ENCODE measurements at places on chromosomes 7 and 10.
A peak's percentile ranks its signal among the peaks of the same experiment; 100 is the strongest.

DNA sequence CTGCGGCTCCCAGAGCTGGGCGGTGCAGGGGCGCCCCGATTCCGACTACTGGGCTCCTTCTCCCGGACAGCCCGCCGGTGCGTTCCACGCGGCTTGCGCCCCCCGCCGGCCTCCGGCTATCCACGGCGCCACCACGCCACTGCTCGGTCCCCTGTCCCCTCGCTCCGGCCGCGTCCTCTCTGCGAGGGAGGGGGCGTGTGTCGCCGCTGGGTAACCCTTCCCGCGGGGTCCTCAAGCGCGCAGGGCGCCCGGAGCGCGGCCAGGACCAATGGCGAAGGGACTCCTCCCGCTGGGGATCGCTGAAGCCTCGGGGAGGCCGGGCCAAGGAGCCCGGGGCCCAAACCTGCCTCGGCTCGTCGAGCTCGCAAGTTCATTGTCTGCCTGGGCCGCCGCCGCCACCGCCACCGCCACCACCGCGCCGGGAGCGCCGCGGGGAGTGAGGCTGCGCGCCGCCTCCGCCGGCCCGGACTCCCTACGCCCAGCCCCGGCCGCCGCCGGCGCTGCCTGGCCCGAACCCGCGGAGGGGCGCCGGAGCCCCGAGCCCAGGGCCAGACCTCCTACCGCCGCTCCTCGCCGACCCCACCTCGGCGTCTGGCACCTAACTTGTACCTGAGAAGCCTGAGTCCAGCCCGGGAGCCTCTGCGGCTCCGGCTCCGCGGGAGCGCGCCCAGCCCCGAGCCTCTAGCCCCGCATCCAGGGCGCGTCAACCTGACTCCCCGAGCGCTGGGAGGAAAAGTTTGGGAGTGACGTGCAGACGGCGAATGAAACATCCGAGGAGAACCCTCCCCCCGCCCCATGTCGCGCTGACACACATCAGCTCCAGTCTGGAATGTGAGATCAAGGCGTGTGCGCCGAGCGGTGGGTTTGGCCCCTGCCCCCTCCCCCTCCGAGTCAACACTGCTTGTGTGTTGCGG is at the start of gene CHST15:
CHST15 (minus strand) TSS at position 739 of the 914 bp plus-strand sequence. CDS start 47,386 bp downstream, outside the sequence.
- H3K36me3 ChIP-seq, result no peaks in the 10 kb centered on the region
- peak; percentile 12 for DNase-seq
- H3K4me1 ChIP-seq, result peaks cover 2% of the 10 kb centered on the region
- no peak within 1 kb of the TSS for H3K27ac ChIP-seq

- no peak for DNase-seq
- H3K27ac ChIP-seq, result no peak overlapping the region
- H3K27me3 ChIP-seq, result peaks cover 2% of the 10 kb centered on the region
- H3K4me3 ChIP-seq, result no peak overlapping the region
- no peaks in the 10 kb centered on the region for H3K4me1 ChIP-seq
- H3K36me3 ChIP-seq, result no peaks in the 10 kb centered on the region
These were observed 21.3 kb downstream of the PTPRE start for GRCh38 chr10:127928021-127928806.

DNA sequence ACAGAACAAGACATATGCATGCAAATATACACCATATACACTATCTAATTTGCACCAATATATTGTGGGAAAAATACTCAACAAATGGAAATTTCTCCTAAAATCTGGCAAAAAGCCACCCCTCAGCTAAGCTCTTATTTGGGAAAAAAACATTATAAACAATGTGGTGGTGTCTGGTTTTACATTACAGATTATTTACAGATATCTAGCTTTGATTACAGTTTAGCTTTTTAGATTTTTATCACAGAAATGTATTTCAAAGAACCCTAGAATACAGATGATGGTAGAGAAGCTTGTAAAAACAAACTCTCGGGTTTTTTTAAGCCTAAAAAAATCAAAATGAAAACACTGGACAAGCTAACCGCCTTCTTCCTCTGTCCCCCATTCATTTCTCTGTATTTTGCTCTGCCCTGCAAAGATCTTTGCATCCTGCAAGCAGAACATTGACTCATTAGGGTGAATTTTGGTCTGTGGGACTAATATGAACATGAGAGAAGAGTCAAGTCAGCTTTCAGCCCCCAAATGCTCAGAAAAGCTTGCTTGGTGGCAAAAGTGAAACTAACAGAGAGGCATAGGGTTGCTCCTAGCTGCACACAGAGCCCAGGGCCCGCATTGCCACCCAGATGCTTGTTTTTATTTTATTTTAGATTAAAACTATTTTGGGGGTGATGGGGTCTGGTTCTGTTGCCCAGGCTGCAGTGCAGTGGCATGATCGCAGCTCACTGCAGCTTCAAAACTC is 88.8 kb upstream of the LYZL1 start:
- peaks cover 14% of the 10 kb centered on the region for H3K27me3 ChIP-seq
- no peak for DNase-seq
- no peak overlapping the region for H3K4me3 ChIP-seq
- H3K4me1 ChIP-seq, result no peaks in the 10 kb centered on the region
- H3K36me3 ChIP-seq, result no peaks in the 10 kb centered on the region

- H3K4me3 ChIP-seq, result no peak overlapping the region
- H3K27me3 ChIP-seq, result no peaks in the 10 kb centered on the region
- no peak overlapping the region for H3K27ac ChIP-seq
- DNase-seq, result no peak
- no peaks in the 10 kb centered on the region for H3K4me1 ChIP-seq
- H3K36me3 ChIP-seq, result no peaks in the 10 kb centered on the region
These were observed 481.6 kb downstream of the RPS24 start for GRCh38 chr10:78515038-78515872.

- H3K4me1 ChIP-seq, result no peaks in the 10 kb centered on the region
- H3K36me3 ChIP-seq, result no peaks in the 10 kb centered on the region
- H3K27me3 ChIP-seq, result peaks cover 7% of the 10 kb centered on the region
- no peak overlapping the region for H3K4me3 ChIP-seq
- DNase-seq, result no peak
These were observed 81.9 kb downstream of the SKAP2 start for GRCh38 chr7:26782501-26782900.

DNA sequence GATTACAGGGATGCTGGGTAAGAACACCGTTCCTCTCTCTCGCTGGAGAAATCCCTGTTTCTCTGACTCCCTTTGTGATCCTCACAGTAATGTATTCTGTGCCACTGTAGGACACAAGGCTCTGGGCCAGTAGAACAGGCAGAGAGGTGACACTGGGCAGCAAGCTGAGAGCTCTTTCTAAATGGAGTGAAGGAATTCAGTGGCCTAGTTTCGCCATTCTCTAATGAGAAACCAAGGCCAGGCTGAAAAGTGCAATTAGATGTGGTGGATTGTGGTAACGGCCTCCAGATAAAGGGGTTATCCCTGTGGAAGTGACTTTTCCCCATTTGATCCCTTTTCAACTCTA is 12.8 kb downstream of the KCTD7 start:
- no peaks in the 10 kb centered on the region for H3K27me3 ChIP-seq
- no peak for DNase-seq
- no peaks in the 10 kb centered on the region for H3K4me1 ChIP-seq
- H3K27ac ChIP-seq, result no peak overlapping the region
- peaks cover 12% of the 10 kb centered on the region for H3K36me3 ChIP-seq

GRCh38 chr7:134773164-134773563 is 6.3 kb upstream of the CALD1 start:
- H3K36me3 ChIP-seq, result no peaks in the 10 kb centered on the region
- no peaks in the 10 kb centered on the region for H3K27me3 ChIP-seq
- no peak for DNase-seq
- H3K4me3 ChIP-seq, result no peak overlapping the region
- no peak overlapping the region for H3K27ac ChIP-seq

DNA sequence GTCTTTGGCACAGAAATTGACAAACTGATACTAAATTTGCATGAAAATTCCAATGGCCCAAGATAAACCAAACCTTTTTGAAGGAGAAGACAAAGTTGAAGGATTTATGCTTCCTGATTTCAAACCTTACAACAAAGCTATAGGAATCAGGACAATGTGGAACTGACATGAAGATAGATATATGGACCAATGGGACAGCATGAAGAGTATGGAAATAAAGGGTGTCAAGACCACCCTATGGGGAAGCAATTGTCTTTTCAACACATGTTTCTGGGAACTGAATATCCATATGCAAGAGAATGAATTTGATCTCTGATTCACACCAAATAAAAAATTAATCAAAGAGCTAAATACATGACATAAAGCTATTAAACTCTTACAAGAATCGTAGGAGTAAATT is 77.2 kb upstream of the ADARB2 start:
- DNase-seq, result no peak
- H3K27me3 ChIP-seq, result peaks cover 1% of the 10 kb centered on the region
- H3K27ac ChIP-seq, result no peak overlapping the region
- peaks cover 1% of the 10 kb centered on the region for H3K36me3 ChIP-seq
- H3K4me1 ChIP-seq, result no peaks in the 10 kb centered on the region

DNA sequence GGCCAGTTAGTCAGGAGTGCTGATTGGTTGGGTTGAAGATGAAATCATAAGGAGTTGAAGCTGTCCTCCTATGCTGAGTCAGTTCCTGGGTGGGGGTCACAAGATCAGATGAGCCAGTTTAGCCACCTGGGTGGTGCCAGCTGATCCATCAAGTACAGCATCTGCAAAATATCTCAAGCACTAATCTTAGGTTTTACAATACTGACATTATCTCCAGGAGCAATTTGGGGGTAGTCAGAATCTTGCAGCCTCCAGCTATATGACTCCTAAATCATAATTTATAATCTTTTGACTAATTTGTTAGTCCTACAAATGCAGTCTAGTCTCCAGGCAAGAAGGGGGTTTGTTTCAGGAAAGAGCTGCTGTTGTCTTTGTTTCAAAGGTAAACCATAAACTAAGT is 184.1 kb upstream of the STK17A start:
- H3K4me1 ChIP-seq, result no peaks in the 10 kb centered on the region
- peaks cover 26% of the 10 kb centered on the region for H3K27me3 ChIP-seq
- H3K4me3 ChIP-seq, result no peak overlapping the region
- no peak overlapping the region for H3K27ac ChIP-seq
- no peak for DNase-seq

DNA sequence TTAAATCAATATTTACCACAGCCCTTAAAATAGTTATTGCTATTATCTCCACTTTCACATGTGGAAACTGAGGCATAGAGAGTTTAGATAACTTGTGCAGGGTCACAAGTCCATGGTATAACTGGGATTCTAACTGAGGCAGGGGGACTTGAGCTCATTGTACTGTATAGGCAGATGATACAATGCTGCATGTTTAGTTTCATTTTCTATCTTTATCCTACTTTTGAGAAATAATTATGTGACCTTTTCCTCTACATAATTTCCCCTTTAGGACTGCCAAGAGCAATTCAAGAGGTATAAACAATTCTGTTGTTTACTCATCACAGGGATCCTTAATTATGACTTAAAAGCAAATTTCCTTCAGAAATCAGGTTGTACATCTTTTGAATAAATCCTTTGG is 193.1 kb downstream of the SUGCT start:
- no peak for DNase-seq
- no peak overlapping the region for H3K27ac ChIP-seq

- H3K4me1 ChIP-seq, result peaks cover 4% of the 10 kb centered on the region
- H3K27me3 ChIP-seq, result peaks cover 2% of the 10 kb centered on the region
- H3K4me3 ChIP-seq, result no peak overlapping the region
- H3K36me3 ChIP-seq, result no peaks in the 10 kb centered on the region
These were observed 51.9 kb upstream of the CHST15 start for GRCh38 chr10:124145109-124145870.

DNA sequence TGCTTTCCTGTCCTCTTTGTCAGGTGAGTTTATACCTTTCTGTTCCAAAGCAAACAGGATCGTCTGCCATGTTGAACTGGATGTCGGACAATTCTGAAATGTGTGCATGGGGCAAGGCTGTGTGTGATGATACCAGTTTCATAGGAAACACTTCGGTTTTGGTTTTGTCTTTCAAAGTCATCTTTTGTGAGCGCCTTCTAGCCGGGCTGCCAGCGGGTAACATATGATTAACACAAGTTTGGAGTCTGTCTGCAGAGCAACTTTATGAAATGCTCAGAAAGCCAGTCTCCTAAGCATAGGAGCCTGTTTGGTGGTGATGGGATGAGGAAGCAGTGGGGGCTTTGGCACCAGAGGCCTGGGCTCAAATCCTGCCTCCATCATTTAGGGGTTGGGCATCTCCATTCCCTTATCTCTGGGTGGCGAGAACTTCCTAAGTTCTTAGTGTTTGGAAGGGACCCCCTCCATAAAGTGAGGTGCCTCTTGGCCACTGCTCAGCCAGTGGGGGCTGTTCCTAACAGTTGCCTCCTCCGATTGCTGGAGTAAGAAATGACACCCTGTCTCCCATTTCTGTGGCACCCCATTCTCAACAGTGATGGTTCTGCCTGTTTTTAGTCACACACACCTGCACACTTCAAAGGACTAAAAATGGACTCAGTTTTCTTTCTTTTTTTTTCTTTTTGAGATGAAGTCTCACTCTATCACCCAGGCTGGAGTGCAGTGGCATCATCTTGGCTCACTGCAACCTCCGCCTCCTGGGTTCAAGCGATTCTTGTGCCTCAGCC is 36.8 kb downstream of the CUX1 start:
- no peaks in the 10 kb centered on the region for H3K27me3 ChIP-seq
- H3K4me1 ChIP-seq, result peaks cover 39% of the 10 kb centered on the region
- no peak overlapping the region for H3K27ac ChIP-seq
- H3K4me3 ChIP-seq, result no peak overlapping the region
- peak; percentile 20 for DNase-seq
- H3K36me3 ChIP-seq, result no peaks in the 10 kb centered on the region

- H3K4me3 ChIP-seq, result no peak overlapping the region
- no peaks in the 10 kb centered on the region for H3K36me3 ChIP-seq
- no peaks in the 10 kb centered on the region for H3K4me1 ChIP-seq
- DNase-seq, result no peak
These were observed 539.2 kb downstream of the TNS3 start for GRCh38 chr7:47042669-47043068.

- no peaks in the 10 kb centered on the region for H3K4me1 ChIP-seq
- H3K36me3 ChIP-seq, result no peaks in the 10 kb centered on the region
- H3K27me3 ChIP-seq, result no peaks in the 10 kb centered on the region
- H3K27ac ChIP-seq, result no peak overlapping the region
These were observed 567.7 kb upstream of the ZWINT start for GRCh38 chr10:56928714-56929113.

DNA sequence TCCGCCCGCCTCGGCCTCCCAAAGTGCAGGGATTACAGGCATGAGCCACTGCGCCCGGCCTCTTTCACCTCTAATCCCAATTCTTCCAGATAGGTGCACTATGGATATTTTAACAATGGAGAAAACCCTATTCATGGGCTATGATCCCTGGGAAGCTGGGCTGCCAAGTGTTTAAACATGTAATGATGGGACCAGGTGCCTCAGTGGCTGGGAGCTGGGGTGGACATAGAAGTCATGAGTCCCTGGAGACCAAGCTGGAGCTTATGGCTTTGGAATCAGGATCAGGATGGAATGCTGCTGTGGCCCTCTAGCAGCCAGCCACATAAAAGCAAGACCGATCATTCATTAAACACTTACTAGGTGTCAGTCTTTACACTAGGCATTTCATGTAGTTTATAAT is 41.8 kb upstream of the IGFBP3 start:
- no peaks in the 10 kb centered on the region for H3K27me3 ChIP-seq
- no peak overlapping the region for H3K27ac ChIP-seq
- H3K4me3 ChIP-seq, result no peak overlapping the region
- no peak for DNase-seq

GRCh38 chr7:8226501-8226900 is 35.5 kb downstream of the ICA1 start:
- H3K36me3 ChIP-seq, result no peaks in the 10 kb centered on the region
- peaks cover 6% of the 10 kb centered on the region for H3K27me3 ChIP-seq
- no peak overlapping the region for H3K27ac ChIP-seq
- H3K4me3 ChIP-seq, result no peak overlapping the region
